ENCODE measurements at places on chromosomes 6 and 20.

DNA sequence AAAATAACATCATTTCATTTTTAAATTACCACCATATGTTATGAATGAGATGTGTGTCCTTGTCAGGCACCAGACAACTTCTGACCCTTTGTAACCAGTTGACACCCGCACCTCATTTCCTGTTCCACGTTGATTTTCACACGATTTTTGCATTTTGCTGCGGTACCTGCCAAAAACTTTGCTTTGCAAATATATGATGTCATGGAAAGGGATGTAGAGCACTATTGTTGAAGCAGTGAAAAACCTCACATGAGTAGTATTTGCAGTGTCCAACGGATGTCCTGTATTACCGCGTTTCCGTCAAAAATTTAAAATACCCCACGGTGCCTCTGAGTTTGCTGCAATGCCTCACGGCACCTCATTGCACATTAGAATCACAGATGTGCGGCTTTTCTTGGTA lies 115.6 kb downstream of the MTHFD1L start:
- no peak for DNase-seq

DNA sequence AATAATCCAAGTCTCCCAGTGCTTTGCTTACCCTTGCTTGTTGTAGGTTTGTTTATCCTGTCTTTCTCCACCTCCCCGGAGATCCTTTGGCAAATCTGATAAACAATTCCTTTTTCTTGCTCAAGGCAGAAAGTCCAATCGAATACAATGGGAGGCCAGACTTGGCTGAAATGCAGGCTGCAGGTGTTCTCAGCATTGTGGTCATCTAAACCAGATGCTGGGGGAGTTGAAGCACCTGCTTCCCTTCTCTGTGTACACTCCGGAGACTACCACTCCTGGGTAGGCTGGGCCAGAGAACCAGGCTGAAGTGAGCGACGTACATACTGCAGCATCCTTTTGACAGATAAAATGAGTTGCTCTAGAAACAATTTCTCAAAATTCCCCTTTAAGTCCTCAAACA lies 82.6 kb upstream of the PREP start:
- no peak for DNase-seq

GRCh38 chr20:45049438-45049837 lies 51.5 kb downstream of the KCNS1 start:
- DNase-seq, result no peak

GRCh38 chr6:41664271-41664670 lies 26.0 kb downstream of the MDFI start:
- no peak for DNase-seq

DNA sequence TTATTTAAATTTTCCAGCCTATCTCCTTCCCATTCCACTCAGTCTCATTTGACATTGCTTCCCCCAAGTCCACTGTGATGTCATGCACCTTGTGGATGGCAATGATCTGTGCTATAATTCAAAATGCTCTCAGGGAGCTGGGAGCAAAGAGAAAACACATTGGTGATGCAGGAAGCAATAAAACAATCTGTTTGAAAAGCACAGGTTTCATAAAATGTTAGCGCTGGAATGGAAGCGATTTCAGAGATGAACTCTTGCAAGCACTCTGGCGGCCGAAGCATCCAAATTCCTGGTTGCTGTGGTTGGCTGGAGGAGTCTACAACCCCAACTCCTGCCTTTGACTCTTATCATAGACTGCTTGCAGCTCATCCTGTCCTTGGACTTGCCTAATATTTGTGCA lies 167.0 kb downstream of the GMPR start:
- DNase-seq, result no peak

- DNase-seq, result no peak
Measured at GRCh38 chr6:26403893-26404292, 1.8 kb downstream of the BTN3A1 start.

DNA sequence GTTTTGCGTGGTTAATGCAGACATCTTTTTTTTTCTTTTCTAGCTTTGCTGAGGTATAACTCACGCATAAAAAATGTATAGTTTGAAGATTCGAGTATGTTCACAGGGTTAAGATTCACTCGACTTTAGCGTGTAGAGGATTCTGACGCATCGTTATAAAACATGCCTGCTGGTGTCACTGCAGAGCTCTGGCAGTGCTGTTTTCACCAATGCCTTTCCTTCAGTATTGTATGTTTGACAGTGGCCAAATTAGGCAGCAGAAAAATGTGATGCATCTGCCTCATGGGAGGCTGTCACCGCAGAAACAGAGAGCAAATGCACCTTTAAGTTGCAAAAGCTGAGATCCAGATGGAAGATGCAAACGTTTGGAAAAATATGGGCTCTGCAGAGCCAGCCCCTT lies 18.0 kb upstream of the SIRPB2 start:
- DNase-seq, result peak; percentile 90
